ENCODE measurements at places on chromosomes 12 and 14.

GRCh38 chr12:123966596-123966995, 6.0 kb downstream of the CCDC92 start:
- no peak for DNase-seq

DNA sequence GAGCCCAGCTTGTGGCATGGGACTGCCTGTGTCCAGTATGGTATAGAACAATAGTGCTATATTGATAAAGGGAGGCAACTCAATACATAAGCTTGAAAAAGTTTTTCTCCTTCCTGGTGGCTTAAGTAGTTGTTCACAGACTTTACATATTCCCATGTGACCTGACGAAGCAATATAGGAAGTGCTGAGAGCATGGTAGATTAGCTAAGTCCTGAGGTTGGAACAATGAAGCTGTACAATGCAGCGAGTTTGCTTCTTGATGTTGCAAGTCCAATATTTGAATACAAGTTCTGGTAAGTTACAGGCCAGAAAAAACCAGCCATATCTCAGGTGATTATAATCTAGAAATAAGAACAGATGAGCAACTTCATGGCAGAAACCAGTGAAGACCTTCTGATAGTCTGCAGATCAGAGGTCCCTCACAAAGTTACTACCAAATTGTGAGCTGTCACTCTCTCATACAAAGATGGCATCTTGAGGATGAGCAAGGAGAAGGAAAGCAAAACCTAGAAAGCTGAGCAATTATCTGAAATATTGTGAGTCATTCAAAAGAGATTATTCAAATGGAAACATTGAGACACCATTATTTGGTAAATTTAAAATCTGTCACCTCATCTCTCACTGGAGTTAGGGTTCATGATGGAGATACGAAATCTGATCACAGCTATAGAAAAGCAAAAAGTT, 72.9 kb upstream of the BTG1 start:
- DNase-seq, result peak; percentile 12

DNA sequence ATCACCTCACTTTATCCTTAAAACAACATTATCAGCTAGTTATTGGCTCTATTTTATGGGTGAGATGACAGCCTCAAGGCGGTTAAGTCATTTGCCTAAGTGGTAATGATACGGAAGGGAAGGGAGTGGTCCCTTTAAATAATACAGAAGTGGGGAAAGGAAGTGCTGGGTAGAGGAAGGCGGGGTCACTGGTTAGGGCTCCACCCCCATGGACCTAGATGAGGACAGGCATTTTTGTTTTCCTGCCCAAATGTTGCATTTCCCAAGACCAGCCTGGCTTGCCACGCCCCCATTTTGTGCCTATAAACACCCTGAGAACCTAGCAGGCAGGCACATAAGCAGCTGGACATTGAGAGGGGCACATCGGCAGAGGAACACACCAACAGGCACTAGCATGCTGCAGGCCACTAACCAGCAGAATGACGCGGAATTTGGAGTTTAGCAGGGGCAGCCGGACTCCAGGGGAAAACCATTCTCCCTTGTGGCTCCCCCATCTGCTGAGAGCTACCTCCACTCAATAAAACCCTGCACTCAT, 100.9 kb downstream of the EPS8 start:
- peak; percentile 24 for DNase-seq

DNA sequence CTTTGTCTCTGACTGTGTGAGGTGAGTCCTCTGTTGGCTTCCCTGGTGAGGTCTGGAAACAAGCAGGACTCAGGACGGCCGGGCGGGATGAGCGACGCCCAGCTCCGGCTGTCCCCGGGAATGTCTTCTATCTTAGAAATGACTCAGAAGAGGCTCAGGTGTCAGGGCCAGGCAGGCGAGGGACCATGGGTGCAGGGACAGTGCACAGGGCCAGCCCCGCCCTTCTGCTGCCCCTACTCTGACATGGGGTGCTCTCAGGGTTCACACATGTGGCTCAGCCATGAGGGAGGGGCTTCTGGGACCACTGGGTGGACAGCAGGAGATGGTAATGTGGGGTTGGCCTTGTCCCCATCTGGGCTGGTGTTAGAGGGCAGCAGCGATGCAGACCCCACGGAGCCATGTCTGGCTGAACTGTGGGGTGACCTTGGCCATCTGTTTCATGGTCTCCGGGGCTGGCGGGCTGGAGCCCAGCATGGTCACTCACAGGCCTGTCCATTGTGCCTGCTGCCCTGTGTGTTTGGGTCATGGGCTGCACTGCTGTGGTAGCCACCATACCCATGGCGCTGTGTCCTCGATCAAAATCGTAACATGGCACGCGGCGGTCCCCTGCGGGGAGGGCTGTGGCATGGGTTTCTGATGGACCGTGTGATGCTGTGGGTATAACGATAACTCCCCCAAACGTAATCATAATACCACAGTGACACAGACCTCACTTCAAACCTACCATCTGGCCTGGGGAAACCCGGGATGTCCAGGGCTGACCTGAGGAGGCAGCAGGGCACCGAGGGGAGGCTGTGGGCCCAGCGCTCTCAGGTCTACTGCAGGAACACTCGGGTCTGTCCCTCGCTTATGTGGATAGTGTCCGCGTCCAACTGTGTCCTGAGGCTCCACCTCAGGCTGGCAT, 368.8 kb downstream of the TMEM121 start:
- no peak for DNase-seq

DNA sequence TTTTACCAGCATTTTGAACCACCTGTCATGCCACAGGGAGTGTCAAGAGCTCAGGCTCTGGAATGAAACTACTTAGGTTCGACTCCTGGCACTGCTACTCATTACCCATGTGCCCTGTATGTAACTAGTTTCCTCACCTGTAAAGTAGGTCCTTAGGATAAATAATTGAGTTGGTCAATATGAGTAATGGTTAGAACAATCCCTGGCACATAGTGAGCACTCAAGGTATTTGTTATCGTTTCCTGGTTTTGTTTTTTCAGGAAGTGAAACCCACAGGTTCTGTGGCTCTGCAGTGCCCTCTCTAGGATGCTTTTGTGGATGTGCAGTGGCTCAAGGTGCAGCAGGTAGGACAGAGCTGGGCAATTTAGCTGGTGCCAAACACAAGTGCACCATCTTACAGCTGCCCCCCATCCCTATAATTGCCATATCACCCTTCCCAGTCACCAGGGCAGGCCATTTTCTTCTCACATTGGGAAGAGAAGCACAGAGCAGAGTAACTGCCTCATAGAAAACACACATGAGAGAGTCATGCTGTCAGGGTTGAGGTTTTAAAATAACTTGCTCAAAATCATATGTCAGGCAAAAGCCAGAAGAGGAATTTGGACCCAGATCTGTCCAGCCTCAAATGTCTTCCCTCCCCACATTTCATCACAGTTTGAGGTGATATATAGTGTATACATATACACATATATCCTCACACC, 297.5 kb downstream of the RPAP3 start:
- peak; percentile 62 for DNase-seq

DNA sequence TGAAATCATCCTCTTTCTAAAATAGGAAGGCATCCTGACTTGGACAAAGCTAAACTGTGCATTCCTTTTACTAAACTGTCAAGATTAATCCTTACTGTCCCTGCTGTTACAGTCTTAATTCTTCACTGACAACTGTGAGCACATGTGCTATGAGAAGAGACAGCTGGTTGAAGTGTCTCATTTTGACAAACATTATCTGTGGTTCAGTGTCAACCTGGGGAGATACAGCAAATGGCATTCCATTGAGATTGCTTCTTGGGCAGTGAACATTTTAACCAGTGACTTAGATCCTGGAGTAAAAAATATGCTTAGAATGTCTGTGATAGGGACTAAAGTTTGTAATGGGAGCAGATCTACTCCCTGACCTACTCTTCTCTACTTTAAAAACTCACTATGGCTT, 552.6 kb upstream of the ATP2B1 start:
- DNase-seq, result no peak
